ENCODE measurements at places on chromosomes 12 and 14. TPM values are rescaled to one million over a fixed set of nuclear protein-coding genes. Genes with fewer than 3 reads are reported as not detected.
A peak's percentile ranks its signal among the peaks of the same experiment; 100 is the strongest.

GRCh38 chr14:51321036-51321435 lies 81.0 kb downstream of the TMX1 start:
- DNase-seq, result no peak

DNA sequence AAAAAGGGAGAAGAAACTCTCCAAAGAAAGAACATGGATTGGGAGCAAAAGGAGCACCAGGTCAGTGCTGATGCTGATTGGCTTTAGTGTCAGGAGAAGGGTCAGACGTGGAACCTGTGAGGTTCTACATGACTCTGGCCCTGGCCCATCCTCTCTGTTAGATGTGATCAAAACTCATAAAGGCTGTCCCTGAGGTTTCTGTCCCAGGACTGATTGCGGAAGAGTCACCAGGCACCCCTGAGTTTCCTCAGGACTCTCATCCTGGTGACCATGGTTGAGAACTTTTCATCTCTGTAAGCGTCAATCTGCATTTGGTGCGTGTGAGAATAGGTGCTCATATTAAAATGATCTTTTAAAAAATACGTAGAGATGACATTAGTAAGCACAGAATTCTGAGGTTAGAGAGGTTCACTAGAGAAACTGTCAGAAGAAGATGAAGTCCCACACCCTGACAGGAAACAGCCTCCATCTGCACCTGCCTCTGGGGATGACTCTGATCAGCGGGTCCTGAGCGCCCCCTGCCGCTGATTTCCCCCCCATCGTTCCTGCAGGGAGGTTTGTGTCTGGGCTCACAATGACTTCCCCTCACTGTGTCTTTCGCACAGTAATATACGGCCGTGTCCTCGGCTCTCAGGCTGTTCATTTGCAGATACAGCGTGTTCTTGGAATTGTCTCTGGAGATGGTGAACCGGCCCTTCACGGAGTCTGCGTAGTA lies 741.8 kb downstream of the TMEM121 start:
- no peak for DNase-seq

DNA sequence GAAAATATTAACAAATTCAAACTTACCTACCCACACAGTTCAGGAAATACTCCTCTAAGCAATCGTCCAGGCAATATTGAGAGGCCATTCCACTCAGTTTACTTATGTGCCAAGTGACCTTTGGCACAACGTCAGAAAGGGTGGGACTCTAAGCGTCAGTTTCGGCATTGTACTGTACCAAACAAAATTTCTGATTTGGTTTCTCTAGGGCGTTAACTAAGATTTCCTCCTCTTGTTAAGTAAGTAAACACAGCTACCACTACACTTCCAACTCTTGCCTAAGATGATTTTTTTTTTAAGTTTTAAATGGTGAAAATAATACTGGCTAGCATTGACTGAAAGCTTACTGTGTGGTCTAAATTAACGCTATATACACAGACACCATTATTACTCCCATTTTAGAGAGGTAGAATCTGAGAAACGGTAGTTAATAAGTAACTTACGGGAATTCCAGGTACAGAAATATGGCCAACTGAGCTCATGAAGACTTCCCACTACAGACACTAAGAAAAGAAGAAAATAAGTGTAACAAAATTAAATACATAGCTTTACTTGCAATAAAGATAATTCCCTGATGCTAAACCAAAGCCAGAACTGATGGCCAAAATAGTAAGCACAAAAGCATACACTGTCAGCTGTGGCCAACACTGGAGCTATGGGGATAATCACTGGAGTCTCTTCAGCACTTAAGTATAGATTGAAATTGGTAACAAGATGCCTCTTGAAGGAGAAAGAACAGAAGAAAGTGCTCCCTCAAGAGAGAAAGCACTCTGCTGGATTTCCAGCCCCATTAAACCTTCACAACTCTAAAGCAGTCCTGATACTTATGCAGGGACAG lies 76.1 kb downstream of the EPS8 start:
- DNase-seq, result no peak

DNA sequence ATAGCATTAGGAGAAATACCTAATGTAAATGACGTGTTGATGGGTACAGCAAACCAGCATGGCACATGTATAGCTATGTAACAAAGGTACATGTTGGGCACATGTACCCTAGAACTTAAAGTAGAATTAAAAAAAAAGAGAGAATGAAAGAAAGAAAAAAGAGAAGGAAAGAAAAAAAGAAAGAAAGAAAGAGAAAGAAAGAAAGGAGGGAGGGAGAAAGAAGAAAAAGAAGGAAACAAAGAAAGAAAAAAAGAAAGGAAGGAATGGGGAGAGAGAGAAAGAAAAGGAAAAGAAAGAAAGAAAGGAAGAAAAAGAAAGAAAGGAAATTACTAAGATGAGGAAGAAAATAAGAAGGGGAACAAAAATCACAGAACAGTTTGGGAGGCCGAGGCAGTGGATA lies 925.5 kb downstream of the LRFN5 start:
- DNase-seq, result no peak

- peak; percentile 57 for DNase-seq
Observed at GRCh38 chr12:50765095-50765911, 1.4 kb downstream of the ATF1 start.

- no peak for DNase-seq
Observed at GRCh38 chr14:50796390-50796789, 34.6 kb downstream of the NIN start.

DNA sequence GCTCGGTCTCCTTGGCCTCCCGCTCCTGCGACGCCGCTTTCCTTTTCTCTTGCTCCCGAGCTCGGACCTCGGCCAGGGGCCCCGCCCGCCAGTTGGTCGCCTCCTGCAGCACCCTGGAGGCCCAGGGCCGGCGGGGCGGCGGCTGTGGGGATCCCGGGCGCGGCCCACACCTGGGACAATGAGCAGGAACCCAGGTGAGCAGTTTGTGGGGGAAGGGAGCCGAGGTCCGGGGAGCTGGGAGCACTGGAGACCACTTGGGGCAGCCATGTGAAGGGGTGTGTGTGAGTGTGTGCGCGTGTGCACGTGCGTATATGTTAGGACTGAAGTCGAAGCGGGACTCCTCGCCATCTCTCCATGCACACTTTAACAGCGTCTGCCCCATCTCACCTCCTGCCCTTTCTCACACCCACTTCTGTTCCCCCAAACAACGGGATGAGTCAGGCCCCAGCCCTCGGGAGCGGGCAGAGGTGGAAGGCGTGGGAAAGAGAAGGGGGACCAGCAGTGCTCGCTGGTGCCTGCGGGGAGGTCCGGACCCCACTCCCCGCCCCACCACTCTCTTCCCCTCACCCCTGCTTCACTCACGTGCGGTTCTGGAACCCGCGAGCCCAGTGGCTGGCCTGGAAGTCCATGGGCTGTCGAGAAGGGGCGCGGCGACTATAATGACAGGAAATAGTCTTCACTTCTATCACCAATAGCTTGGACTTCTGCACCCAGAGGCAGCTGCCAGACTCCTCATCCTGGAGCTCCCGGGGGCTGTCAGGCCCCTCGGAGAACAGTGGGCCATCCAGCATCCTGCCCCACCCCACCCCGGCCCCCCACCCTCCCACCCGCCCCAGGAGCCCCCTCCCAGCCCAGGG lies 450 bp downstream of the DDN start:
- no peak for DNase-seq

GRCh38 chr12:90250766-90251165 lies 542.1 kb upstream of the ATP2B1 start:
- no peak for DNase-seq

- no peak for DNase-seq
Observed at GRCh38 chr14:91159906-91160305, 46.0 kb downstream of the DGLUCY start.

DNA sequence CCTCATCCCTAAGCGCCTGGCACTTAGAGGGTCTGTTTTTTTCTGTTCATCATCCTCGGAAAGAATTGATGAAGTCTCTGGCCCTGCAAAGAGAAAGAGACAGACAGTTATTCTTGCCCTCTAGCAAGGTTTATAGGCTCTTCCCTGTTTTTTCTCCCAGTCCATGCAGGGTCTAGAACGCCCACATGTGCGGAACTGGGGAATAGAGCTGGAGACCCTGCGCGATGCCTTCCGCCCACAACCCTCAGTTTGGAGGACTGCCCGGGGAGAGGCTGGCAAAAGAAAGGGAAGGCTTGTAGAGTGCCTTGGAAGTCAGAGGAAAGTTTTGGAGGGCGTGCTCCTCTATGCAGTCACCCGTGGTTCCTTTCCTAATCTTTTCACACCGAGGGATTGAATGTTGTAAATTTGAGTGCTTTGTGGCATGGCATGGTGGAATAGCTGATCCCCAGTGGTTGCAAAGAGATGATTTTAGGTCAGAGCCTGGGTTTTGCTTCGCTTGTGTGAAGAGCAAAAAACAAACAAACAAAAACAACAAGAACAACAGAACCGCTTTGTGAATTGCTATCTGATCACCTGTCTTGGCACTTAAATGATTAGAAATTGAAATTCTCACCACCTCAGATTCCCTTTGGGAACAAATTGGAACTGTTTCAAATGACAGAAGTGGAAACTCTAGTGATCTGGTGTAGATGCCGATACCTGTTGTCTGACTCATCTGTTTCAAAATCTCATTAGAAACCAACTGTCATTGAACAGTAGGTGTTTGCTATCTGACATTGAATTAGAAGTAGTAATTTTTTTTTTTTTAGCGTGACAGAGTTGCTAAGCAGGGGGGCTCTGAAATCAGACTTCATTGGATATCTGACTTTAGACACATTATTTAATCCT lies 947 bp downstream of the GAS2L3 start:
- DNase-seq, result no peak

DNA sequence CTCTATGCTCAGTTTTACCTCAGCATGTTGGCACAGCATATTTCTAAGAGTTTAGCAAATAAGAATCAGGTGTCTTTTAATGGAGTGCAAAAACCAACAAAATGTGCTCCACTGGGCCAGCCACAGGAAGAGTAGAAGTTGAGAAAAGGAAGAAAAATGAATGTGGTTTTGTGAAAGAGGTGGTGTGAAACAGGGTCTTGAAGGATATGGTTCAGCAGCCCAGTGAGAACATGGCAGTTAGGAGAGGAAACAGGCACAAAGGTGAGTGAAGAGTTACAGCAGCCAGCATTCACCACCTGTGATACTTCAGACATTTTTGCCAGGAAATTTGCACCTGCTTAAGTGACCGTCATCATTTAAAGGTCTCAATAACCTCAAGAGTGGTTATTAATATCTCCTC lies 2.4 kb downstream of the STAB2 start:
- no peak for DNase-seq

DNA sequence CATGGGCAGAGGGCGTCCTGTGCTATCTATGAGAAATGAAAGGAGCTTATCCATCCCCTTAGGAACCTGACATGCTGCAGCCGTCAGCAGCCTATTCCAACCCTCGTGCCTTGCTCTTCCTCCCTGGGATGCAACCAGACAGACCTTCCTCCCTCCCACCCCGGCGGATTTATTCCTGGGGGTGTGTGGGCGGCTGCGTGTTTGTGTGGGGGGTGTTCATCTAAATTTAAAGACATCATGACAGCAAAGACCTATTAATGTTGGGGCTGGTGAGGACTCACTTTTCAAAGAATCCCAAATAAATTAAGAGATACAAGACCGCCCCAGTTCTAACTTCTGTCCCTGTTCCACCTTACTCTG lies 52.0 kb downstream of the WSCD2 start:
- no peak for DNase-seq

DNA sequence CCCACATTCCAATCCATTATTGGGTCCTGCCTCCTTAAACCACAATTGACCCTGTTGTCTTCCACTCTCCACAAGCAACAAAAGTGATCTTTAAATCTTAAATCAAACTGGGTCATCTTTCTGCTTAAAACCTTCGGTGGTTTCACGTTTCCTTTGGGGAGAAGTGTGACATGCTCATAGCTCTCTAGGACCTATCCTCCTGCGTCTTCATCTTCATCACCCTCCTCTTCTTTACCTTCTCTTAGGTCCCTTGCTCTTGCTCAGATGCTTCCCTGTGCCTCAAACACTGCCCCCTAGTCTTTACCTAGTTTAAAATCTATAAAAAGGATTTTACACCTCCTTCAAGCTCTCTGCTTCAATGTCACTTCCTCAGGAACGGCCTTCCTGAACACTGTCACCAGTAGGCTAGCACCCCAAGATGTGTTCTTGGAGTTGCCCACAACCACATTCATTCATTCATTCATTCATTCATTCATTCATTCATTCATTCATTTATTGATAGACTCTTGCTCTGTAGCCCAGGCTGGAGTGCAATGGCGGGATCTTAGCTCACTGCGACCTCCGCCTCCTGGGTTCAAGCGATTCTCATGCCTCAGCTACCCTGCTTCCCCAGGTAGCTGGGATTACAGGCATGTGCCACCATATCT lies 46.8 kb downstream of the GALNT4 start:
- DNase-seq, result no peak

GRCh38 chr12:643475-644302 lies 19.6 kb downstream of the NINJ2 start:
- no peak for DNase-seq

DNA sequence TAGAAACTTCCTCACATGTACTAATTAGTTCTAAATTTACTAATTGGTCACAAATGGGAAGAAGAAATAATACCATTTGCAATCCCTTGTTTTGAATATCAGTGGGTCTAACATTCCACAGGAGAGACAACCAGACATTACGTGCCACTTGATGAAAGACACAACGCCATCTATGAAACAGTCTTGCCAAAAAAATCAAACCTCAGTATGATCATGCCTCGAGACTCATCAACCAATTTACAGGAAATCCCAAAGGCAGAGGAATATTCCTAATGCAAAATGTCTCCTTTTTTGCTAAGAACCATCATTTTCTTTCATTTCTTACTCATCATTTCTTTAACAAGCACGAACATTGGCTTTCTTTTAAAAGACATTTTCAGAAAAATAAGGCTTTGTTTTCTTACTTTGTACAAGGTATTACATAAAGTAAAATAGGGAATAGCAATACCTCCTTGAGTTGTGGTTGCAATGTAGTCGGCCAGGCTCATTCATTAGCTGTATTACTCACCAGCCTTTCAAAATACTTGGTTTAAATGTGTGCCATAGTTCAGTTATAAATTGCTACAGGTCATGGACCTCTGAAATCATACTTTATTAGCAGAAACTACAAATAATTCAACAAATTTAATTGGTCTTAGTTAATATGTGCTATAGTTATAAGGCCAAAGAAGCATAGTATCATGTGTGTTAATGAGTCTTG lies 436.2 kb upstream of the FLRT2 start:
- DNase-seq, result no peak

DNA sequence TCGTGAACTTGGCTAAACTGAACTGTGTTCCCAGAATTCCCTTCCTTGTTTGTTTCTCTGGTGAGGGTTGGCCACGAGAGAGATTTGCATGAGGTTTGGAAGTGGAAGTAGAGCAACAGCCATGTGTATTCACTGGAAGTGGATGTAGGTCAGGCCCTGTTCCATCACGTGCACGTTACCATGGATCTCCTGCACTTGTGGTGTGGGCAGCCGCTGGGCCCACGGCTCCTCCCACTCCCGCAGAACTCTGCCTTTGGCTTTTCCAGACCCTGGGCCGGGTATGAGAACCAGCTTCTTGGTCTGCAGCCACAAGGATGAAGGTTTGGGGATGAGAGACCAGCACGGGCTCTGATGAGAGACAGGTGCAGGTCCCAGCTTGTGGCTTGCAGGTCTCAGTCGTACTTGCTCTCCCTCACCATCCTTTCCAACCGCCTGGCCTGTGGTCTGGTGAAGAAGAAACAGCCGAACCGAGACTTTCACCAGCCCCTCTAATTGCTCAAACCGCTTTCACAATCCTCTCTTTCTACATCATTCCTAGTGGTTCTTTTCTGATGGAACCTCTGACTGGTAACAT lies 94.9 kb downstream of the DUSP16 start:
- peak; percentile 54 for DNase-seq

Gene GPRC5D
- total RNA-seq, result not detected

Gene C12orf42
- 1.2 TPM for total RNA-seq

Gene USP5
- 77.5 TPM for total RNA-seq

Gene TESPA1
- not detected for total RNA-seq

Gene SERPINA1
- 1.6 TPM for total RNA-seq

Gene ENDOU
- total RNA-seq, result not detected

Gene MLF2
- total RNA-seq, result 77.9 TPM
